ENCODE measurements at places on chromosomes 3 and 15. TPM values are rescaled to one million over a fixed set of nuclear protein-coding genes. Genes with fewer than 3 reads are reported as not detected.

Gene CACNA2D3
- 17.2 TPM for total RNA-seq

Gene ADPRH
- total RNA-seq = 2.9 TPM

Gene NTRK3
- total RNA-seq = 4.9 TPM

- H3K36me3 ChIP-seq = peaks cover 14% of the 10 kb centered on the region
- H3K27ac ChIP-seq = no peak overlapping the region
- no peaks in the 10 kb centered on the region for H3K27me3 ChIP-seq
These were observed 123.2 kb upstream of the CGNL1 start for GRCh38 chr15:57253082-57253481.

DNA sequence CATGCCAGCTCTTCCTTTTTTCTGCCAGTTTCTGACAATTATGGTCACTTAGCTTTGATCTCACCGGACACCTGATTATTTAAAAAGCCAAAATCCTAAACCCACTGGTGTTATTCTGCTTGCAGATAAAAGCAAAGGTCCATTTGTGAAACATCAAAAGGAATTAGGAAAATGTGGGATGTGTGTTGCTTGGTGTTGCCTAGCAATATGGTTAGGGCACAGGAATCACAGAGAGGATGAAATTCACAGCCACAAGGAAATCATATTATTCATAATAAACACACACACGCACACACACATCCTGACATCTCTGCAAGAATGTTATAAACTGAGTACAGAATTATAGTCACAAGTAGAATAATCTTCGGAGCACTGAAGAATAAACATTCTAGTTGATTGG lies 89.3 kb upstream of the BHLHE40 start:
- DNase-seq = no peak
- H3K4me1 ChIP-seq = no peaks in the 10 kb centered on the region
- no peak overlapping the region for H3K27ac ChIP-seq

DNA sequence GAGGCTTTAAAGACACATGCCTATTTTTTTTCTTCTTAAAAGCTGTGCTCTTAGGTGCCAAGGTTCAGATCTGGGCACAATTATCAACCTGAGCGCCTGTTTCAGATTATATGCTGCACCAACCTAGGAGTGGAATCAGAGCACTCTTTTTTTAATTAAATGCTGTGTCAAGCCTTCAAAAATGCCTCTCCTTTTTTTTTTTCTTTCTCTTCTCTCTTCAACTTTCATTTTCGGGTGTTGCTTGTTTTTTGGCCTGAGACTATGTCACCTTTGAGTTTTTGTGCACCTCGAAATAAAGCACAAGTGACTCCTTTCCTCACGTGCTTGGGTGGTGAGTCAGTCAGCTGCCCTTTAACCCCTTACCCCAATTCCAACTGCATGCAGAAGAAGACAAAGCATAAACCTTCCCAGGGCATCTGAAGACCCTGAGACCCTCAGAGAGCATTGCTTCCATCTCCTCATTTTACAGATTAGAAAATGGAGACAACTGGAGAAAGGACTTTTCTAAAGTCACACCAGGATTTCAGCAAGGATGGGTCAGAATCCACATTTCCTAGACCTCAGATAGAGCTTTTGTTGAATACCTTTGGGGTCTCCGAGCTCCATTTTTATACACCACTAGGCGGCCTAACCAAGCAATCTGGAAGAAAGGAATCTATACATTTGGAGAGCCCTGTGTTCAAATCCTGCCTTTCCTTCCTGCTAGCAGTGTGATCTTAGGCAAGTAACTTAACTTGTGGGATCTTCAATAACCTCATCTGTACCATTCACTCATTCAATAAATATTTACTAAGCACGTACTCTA lies 631 bp upstream of the PRICKLE2 start:
- peaks cover 63% of the 10 kb centered on the region for H3K4me1 ChIP-seq
- H3K4me3 ChIP-seq = peak overlapping the region; percentile 28
- H3K27ac ChIP-seq = peak overlapping the region; percentile 81
- no peak for DNase-seq

DNA sequence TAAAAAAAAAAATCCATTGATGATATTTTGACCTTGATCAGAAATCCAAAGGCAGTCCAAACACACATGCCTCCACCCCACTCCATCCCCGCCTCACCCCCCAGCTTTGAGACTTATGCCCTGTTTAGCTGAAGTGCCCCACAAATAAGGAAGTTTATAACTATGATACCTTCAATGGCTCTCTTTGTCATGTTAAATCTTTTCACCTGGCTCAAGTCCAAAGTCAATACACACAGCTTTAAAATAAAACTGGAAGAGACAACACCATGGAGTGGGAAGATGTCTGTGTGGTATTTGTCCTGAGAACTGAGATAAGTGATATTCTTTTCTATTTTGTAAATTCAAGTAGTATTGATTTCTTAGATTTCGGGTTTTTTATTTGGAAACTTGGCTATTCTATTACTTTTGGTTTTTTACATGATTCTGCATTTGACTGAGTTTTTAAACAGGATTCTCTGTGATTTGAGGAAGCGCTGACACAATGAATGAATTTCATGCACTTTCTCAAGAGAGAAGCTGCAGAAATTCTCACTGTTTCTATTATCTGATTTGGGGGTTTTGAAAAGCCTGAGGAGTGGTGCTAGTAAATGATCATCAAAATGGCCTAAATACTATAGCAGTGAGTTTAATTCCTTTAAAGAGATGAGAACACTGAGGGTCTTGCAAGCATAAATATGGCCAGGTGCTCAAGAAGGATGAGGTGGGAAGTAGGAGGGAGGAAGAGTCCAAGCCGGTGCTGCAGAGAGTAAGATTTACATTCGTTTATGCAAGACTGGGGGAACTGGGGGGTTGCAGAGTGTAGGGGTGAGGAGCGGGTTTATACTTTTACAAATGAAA lies 5.2 kb downstream of the FOXB1 start:
- H3K4me1 ChIP-seq = peaks cover 27% of the 10 kb centered on the region
- H3K27me3 ChIP-seq = peaks cover 17% of the 10 kb centered on the region
- DNase-seq = no peak

GRCh38 chr3:136008732-136009470 lies 43.4 kb downstream of the PPP2R3A start:
- no peak for DNase-seq
- no peaks in the 10 kb centered on the region for H3K27me3 ChIP-seq
- H3K36me3 ChIP-seq = no peaks in the 10 kb centered on the region
- no peak overlapping the region for H3K27ac ChIP-seq

- no peak overlapping the region for H3K27ac ChIP-seq
- H3K27me3 ChIP-seq = no peaks in the 10 kb centered on the region
- H3K4me1 ChIP-seq = peaks cover 25% of the 10 kb centered on the region
- no peak overlapping the region for H3K4me3 ChIP-seq
- no peak for DNase-seq
These were observed 19.8 kb downstream of the CMTM7 start for GRCh38 chr3:32411442-32411841.

DNA sequence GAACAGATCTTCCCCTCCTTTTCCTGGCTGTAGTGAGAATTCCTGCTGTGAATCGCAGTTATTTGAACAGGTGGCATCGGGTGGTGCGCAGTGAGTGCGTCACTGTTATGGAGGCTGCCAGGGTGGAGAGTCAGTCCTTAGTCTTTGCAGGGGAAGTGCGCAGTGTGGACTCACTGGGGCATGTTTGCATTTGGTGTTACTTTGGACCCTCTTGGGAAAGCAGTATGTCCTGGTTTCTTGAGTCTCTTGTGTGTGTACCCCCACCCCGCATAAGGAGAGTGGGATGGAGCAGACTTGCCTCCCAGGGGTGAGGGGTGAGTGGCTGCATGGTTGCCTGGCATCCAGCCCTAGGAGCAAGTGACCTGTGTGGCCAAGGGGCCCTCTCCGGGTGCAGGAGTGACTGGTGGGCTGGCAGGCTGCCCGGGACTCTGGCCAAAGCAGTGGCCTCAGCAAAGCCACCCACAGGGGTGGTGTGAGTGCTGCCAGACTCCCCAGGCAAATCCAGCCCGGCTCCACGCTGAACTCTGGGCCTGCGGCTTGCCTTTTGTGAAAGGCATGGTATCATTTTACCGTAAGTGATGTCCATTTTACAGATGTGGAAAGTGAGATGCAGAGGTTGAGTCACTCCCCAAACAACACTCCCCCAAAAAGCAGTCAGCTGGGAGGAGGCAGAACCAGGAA lies 46.4 kb downstream of the DNASE1L3 start:
- peak overlapping the region; percentile 42 for H3K27ac ChIP-seq
- no peaks in the 10 kb centered on the region for H3K27me3 ChIP-seq
- no peak for DNase-seq
- H3K36me3 ChIP-seq = peaks cover 25% of the 10 kb centered on the region
- H3K4me3 ChIP-seq = no peak overlapping the region

DNA sequence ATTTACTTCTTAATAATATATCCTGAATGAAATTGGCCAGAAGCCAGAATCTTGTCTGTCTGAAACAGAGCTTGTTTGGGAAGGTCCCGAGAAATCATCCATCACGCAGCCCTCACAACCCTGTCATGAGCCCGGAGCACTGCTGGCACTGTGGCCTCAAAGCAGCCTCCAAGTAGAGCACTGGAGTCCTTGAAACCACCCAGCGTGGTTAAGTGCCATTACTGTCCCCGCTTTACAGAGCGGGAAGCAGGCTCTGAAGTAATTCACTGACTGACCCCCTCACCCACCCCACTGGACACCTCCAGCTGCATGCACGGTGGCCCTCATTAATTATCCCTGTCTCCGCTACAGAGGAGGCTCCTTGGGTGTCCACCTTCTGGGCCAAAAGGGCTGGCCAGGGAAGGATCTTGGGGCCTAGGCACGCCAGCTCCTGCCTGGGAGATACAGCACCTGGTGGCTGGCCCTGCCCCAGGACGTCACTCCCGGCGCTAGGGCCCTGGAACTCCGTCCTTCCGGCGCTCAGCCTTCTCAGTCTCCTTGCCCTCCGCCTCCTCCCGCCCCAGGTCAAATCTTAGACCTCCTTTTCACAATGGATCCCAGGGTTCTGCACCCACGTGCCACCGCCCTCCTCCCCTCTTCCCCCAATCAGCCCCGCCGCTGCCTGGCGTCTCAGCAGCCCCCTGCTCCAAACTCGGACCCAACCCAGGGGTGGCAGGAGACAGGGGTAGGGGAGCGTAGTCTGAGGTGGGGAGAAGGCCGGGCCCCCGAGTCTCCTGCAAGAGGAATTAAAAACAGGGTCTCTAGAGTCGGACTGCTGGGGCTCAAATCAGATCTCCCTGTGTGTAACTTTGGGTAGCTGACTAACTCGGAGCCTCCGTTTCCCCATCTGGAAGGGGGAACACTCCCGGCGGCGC lies 1.1 kb downstream of the TKT start:
- H3K27ac ChIP-seq = peak overlapping the region; percentile 79
- DNase-seq = no peak
- peak overlapping the region; percentile 86 for H3K4me3 ChIP-seq

DNA sequence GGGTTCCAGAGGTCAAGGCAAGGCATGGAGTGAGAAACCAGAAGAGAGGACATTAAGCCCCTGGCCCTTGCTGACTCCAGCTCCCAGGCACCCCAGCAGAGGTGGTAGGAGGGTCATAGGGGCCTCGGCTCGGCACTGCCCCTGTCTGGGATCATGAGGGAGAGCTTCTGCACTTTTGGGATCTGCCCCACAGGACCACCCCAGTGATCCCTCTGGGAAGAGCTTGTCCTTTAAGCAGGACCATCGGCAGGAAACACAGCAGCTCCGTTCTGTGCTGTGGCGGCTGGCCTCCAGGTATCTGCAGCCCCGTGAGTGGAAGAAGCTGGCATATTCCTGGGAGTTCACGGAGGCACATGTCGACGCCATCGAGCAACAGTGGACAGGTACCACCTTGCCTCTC lies 35.5 kb downstream of the ANKDD1A start:
- H3K4me3 ChIP-seq = no peak overlapping the region
- no peak for DNase-seq

All from vagina (tissue), 2 donors.